ENCODE measurements at places on chromosomes 3 and 15. TPM values are rescaled to one million over a fixed set of nuclear protein-coding genes. Genes with fewer than 3 reads are reported as not detected.

MAN2C1 gene
- total RNA-seq, result 247 TPM

GRCh38 chr3:8446845-8447244 lies 54.8 kb upstream of the LMCD1 start:
- no peak for DNase-seq

DNA sequence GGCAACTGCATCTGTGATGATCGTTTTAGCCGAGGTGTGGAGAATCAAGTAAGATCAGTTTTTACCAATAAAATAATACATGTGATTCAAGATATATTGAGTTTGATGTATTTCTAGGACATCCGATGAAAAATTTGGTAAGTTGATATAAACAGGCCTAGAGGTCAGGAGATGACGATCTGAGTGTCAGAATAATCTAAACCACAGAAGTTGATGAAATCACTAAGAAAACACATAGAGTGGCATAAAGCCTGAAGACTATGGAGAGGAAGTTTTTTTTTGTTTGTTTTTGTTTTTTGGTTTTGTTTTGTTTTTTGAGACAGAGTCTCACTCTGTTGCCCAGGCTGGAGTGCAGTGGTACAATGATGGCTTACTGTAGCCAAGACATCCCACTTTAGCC lies 235.3 kb downstream of the RBMS3 start:
- no peak for DNase-seq

DNA sequence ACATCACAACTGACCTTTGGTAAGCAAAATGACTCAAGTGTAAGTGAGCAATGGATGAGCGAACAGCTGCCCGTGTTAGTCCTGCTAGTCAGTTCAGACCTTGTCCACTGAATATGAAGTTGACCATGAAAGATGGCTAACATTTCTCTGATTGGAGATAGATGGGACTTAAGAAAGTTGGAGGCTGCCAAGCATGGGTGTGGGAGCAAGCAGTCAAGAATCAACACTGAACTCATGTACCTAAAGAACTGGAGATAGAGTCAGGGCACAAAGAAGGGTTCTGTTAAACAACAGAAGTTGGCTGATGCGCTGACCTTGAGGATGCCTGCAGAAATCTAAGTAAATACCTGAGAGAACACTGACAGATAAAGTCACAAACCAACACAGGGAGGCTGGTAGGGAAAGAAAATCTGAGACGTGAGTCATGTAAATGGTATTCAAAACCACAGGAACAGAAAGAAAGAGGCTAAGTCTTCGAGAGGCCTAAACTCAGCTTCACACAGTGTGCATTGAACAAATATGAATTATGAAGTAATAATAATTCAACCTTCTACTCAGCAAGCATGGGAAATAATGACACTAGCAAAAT lies 30.7 kb upstream of the ANPEP start:
- no peak for DNase-seq
